Hepatic stellate cell (primary cell): ENCODE measurements at places on chromosomes 4 and X.

GRCh38 chrX:36344301-36344700 lies 424.8 kb downstream of the CFAP47 start:
- DNase-seq: no peak

GRCh38 chr4:26583538-26583864 lies 383 bp upstream of the TBC1D19 start:
- no peak for DNase-seq

GRCh38 chr4:163395758-163396157 lies 52.1 kb downstream of the NPY5R start:
- peak; percentile 10 for DNase-seq

DNA sequence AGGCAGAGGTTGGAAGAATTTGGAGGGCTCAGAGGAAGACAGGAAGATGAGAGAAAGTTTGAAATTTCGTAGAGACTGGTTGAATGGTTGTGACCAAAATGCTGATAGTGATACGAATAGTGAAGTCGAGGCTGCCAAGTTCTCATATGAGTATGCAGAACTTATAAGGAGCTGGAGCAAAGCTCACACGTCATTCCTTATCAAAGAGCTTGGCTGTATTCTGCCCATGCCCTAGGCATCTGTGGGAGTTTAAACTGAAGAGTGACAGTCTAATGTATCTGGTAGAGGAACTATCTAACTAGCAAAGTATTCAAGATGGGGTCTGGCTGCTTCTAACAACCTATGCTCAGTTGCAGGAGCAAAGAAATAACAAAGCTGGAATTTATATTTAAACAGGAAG lies 102.1 kb downstream of the PCDH18 start:
- DNase-seq: no peak
